ENCODE measurements at places on chromosomes 1 and 21.

DNA sequence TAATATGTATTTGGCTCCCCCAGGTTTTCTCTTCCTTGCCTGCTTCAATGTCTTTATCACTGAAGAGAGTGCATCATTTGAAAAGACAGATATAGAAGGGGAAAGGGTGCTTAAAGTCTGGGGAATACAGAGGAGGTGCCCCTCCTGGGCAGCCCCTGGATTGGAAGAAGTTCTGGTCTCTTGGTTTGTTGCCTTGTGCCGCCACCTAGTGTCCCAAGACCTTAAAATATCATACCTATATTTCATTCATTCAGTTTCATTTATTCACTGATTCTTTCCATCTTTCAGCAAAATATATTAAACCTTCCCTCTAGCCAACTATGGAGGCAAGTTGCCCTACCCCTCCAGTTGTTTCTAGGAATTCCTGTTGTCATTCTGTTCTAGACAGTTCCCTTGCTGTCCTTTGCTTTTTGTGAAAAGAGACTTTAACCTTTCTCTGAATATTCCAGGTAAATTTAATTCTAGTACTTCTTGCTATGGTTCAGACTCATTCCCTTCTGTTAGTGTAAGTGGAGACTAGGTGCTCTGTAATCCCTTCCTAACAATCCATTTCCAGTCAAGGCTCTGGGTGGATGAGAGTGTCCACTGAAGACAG lies 56.1 kb downstream of the MEF2D start:
- DNase-seq = no peak

GRCh38 chr1:245853291-245853690 lies 653.8 kb downstream of the SMYD3 start:
- no peak for DNase-seq

DNA sequence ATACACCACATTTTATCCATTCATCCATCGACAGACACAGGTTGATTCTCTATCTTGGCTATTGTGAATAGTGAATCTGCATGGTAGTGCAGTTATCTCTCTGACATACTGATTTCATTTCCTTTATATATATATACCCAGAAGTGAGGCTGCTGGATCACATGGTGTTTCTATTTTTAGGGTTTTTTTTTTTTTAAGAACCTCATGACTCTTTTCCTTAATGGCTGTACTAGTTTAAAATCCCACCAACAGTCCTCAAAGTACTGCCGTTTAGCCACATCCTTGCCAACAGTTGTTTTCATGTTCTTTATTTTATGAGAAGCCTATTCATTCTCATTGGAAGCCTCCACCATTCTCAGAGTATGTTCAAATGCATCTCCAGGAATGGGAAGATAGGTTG lies 258.7 kb upstream of the SNX7 start:
- DNase-seq = no peak

DNA sequence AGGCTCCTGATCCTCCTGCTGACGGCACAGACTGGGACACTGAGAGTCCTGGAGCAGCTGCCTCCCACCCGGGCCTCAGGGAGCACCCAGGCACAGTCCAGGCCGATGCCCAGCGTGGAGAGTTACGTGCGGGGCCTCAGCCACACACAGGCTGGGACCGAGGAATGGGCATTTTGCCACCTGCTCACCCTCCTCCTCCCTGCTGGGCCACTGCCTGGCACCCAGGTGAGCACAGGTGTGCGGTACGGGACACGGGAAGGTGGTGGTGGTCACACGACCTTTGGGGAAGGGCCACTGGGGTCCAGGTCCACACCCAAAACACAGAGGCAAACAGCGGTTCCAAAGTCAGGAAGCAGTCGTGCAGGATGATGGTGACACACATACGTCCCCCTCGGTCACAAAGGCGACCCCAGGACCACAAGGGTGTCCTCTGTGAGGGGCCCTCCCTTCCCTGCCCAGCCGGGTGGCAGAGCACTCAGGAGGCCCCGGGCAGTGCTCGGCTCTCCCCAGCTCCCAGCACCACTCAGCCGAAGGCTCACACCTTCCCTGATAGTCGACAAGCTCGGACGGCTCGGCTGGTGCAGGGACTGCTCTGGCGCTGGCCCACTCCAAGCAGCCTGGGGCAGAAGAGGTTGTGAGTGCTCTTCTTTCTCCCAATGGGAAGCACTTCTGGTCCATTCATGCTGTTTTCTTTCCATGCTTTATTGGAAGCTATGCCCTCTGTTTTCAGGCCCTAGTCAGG lies 14.3 kb downstream of the MORN1 start:
- DNase-seq = no peak

DNA sequence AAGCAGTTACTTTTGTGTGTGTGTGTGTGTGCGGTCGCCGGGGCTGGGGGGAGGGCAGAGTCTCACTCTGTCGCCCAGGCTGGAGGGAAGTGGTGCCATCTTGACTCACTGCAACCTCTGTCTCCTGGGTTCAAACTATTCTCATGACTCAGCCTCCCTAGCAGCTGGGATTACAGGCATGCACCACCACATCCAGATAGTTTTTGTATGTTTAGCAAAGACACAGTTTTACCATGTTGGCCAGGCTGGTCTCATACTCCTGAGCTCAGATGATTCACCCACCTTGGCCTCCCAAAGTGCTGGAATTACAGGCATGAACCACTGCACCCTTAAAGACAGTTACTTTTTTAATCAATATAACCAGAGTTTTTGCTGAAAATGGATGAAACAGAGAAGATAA lies 207.0 kb downstream of the PTPRC start:
- no peak for DNase-seq

GRCh38 chr1:37265786-37266667 lies 208.4 kb upstream of the ZC3H12A start:
- DNase-seq = no peak

- DNase-seq = no peak
Observed at GRCh38 chr1:28056129-28056925, 32.1 kb downstream of the EYA3 start.

Measured in GM18507 (cell line).